ENCODE measurements at places on chromosomes 16 and 17. TPM values are rescaled to one million over a fixed set of nuclear protein-coding genes. Genes with fewer than 3 reads are reported as not detected.

The KLHL10 gene
- not detected for total RNA-seq

The CHD9NB gene
- 1.8 TPM for total RNA-seq

The PRSS53 gene
- total RNA-seq: 0.88 TPM

The SCNN1B gene
- not detected for total RNA-seq

The HS3ST4 gene
- not detected for total RNA-seq

The CDR2L gene
- 44.7 TPM for total RNA-seq

The THUMPD1 gene
- total RNA-seq: 83.5 TPM

The KRT25 gene
- not detected for total RNA-seq

The TMEM98 gene
- total RNA-seq: 98.1 TPM

The RPGRIP1L gene
- 14.7 TPM for total RNA-seq

The CASKIN1 gene
- total RNA-seq: 0.22 TPM

The DPEP1 gene
- 0.88 TPM for total RNA-seq

The RSPRY1 gene
- 67.1 TPM for total RNA-seq

The C1QL1 gene
- total RNA-seq: not detected

The SAT2 gene
- 26.0 TPM for total RNA-seq

The NOXO1 gene
- 0.44 TPM for total RNA-seq

The NME1 gene
- total RNA-seq: 58.4 TPM

The ALOX15B gene
- total RNA-seq: not detected

The TBC1D3E gene
- not detected for total RNA-seq

The KCNG4 gene
- total RNA-seq: not detected

The ASGR1 gene
- 1.5 TPM for total RNA-seq
